ENCODE measurements at places on chromosomes 2 and 18.

- DNase-seq = no peak
Observed at GRCh38 chr2:5472673-5473072, 219.5 kb upstream of the SOX11 start.

DNA sequence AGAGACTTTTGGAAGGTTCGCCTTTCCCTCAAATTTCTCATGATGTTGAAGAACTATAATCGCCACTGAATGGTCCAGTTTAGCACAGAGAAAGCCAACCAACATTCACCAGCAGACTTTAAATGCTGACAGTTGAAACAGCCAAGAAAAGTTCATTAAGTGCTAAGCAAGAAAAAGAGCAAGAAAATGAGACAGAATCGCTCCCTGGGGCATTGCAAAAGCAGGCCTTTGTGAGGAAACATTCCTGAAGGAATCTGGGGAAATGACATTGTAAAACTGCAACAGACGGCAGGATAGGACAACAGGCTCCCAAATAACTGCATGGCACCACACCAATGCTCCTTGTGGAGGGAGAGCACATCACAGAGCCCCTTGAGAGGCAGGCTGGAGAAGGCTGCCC, 269.3 kb upstream of the ID2 start:
- peak; percentile 36 for DNase-seq

DNA sequence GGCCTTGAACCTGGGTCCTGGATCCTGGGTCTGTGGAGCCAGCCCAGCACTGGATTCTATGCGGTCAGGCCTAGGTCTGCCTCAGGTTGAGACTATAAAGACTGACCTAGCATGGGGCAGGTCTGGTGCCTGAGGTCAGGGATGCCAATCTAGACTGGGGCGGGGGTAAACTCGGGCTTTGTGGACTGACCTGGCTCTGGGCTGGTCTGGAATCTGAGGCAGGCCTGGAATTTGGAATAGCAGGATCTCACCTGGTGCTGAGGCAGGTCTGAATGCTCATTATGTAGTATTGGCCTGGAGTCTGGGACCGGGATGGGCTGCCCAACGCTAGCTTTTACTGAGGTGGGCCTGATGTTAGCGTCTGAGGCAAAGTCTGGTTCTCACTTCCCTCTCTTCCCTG, 256.0 kb downstream of the KIAA1328 start:
- DNase-seq = peak; percentile 90

DNA sequence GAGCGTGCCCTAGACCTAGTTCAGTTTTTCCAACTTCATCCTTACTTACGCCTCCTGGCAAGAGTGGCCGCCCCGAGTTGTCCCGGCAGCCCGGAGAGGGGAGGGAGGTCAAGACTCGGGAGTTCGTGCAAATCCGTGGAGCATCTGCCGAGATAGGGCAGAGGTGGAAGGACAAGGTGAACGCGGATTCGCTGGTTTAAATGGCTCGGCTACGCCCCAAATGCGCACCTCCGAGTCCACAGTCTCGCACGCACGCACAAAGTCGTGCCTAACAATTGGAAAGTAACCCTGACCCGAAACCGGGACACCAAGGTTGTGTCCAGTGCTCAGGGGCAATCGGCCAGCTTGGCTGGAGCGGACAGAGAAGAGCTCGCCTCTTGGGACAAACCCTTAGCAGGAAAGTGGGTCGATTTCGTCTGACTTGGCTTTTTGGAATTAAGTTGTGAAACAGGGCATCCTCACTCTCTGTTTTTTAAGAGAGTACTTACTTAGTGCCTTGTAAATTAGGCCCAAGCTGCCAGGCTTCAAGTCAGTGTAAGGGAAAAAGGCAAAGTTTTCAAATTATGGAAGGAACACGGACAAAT, 726 bp upstream of the SS18 start:
- no peak for DNase-seq

DNA sequence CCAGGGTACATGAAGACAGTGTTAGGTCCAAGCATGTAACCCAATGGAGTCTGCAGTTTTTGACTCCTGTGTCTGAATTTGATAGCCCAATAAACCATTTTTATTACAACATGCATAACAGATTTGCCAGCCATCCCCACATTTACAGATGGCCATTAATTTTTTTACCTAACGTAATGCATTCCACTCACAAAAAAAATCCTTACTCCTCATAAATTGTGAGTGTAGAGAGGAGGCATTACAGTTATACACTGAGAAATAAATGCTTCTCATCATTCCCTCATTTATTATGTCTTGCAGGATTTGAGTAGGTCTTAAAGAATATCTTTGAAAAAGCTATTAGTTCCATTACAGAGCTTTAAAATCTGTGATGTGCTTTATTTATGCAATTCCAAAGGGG, 193.8 kb downstream of the CMPK2 start:
- no peak for DNase-seq

- DNase-seq = peak; percentile 22
Observed at GRCh38 chr2:182668671-182669070, 47.4 kb upstream of the DNAJC10 start.

DNA sequence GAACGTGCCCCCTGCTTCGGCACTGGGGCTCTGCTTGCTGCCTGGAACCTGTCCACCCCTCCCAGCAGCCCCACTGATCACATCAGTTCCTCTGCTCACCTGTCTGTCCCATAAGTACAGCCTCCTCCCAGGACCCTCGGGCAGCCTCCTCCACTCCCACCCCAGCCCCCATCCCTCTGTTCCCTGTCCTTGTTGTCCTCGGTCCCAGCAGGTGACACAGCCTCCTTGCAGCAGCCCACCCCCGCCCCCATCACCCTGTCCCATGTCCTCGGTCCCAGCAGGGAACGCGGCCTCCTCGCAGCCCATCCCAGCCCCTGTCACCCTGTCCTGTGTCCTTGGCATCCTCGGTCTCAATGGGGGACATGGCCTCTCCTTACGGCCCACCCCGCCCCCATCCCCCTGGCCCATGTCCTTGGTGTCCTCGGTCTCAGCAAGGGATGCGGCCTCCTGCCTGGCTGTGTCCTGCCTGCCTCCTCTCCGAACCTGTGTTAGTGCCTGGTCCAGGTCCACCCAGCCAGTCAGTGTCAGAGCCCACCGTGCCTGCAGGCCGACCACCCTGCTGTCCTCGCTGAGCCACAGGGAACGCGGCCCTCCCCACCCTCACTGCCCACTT, 4.3 kb upstream of the OTOS start:
- no peak for DNase-seq

DNA sequence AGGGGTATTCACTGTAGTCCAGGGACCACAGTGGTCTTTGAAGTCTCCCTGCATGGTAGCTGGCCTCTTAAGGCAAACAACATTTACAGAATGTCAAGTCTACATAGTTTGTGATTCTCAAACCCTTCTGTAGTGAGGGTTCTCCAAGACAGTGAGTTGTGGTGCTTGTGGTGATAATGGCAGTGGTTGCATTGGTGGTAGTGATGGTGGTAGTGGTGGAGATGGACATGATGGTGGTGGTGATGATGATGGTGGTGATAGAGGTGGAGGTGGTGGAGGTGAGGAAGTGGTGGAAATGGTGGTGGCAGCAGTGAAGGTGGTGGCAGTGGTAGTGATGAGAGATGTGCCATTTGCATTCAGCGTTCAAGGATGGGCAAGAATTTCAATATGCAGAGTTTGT, 104.9 kb downstream of the TACR1 start:
- no peak for DNase-seq
